ENCODE measurements at places on chromosomes 5 and 9. TPM values are rescaled to one million over a fixed set of nuclear protein-coding genes. Genes with fewer than 3 reads are reported as not detected.

DNA sequence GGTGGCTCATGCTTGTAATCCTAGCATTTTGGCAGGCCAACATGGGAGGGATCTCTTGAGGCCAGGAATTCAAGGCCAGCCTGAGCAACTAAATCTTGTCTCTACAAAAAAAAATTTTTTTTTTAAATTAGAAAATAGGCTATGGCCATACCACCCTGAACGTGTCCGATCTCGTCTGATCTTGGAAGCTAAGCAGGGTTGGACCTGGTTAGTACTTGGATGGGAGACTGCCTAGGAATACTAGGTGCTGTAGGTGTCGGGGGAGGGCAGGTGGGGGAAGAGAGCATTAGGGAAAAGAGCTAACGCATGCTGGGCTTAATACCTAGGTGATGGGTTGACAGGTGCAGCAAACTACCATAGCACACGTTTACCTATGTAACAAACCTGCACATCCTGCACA, 39.5 kb downstream of the DDX4 start:
- no peak for DNase-seq

- peak; percentile 68 for DNase-seq
Measured at GRCh38 chr5:124698770-124699169, 47.7 kb downstream of the ZNF608 start.

The IDNK gene
- total RNA-seq, result 2.4 TPM

DNA sequence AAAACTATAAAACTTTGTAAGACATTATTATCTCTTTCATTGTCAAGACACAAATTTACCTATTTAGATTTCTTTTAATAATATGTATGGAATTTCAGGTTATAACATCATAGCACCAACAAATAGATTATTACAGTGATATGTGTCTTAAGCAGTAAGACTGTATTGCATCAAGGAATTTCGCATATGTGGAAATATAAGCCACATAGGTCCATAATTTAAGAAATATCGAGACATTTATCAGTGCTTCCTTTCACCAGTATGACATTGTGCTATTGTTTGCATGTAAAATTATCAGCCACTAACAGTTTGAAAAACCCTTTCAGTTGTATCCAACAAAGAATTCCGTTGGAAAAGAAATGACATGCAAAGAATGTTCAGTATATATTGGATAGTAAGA, 186.7 kb upstream of the RASA1 start:
- DNase-seq, result no peak

The KIF24 gene
- total RNA-seq, result 4.6 TPM

The PCDHGB5 gene
- not detected for total RNA-seq

- DNase-seq, result peak; percentile 50
Measured at GRCh38 chr5:164002628-164003027, 497.2 kb downstream of the MAT2B start.

The SPAAR gene
- not detected for total RNA-seq

- peak; percentile 44 for DNase-seq
Measured at GRCh38 chr9:136629879-136630661, 32.6 kb upstream of the EGFL7 start.

GRCh38 chr9:91837981-91838731, 111.9 kb downstream of the ROR2 start:
- DNase-seq, result peak; percentile 52
